Dorsolateral prefrontal cortex (tissue), 122 donors: ENCODE measurements at places on chromosomes 2 and 18.
A peak's percentile ranks its signal among the peaks of the same experiment; 100 is the strongest.

GRCh38 chr2:214676421-214677089 is 132.9 kb downstream of the BARD1 start:
- no peak for DNase-seq

- no peak for DNase-seq
These were observed 61.3 kb upstream of the PGAP1 start for GRCh38 chr2:196987649-196988364.

- no peak for DNase-seq
These were observed 54.7 kb downstream of the SPRED2 start for GRCh38 chr2:65377556-65378192.

GRCh38 chr2:69164061-69164778 is 151.2 kb downstream of the ANTXR1 start:
- no peak for DNase-seq

GRCh38 chr18:58091099-58091611 is 47.1 kb downstream of the NEDD4L start:
- DNase-seq: no peak

- DNase-seq: no peak
These were observed 203.0 kb upstream of the REV1 start for GRCh38 chr2:99692785-99693184.

- DNase-seq: no peak
These were observed 44.7 kb upstream of the VPS54 start for GRCh38 chr2:64063924-64064331.

DNA sequence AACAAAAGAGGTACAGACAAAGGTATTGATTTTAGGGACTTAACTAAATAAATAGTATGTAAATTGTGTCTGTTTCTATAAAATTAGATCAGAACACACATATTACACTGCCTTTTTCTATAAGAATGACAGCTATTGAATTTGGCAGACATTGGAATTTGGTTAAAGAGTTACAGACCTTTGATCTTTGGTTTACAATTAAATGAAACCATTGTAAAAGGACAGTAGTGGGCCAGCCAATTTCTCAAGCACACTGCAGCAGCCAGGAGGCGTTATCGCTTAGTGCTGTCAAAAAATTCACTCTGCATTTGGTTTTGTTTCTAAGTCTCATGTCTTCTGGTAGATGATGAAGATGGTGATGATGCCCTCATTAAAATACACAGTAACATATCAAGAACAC is 175.9 kb downstream of the NR4A2 start:
- DNase-seq: no peak

- no peak for DNase-seq
These were observed 389.7 kb downstream of the TXNL1 start for GRCh38 chr18:56248610-56249235.

- no peak for DNase-seq
These were observed 22.8 kb upstream of the POLR1B start for GRCh38 chr2:112519506-112519905.

DNA sequence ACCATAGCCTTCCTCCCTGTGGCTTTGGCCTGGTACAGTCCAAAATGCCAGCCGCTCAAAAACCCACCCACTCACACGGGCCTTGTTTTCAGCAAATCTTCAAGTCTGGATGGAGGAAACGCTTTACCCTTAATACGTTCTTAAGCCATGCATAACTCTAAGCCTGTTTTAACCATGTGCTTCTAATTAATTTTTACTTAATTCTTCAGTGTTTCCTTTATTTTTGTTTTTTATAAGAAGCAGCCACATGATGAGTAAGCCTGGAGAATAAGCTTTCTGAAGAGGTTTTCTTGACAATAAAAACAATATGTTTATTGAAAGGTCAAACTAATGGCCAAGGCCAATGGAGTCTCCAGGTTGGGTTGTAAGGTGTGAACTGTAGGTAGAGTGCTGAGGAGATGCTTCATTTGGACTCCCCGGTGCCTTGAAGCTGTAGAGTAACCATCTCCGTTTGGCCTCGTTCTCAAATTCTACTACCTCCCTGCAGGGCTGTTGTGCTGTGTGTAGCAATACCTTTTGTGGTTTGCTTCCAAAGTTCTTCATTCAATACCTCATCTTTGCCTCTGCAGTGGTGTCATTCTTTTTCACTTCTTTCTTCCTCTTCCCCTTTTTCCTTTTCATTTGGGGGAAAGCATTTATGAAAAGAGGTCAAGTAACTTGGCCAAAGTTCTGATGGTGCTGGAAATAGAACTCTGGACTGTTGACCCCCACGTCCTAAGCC is 113.7 kb downstream of the PRKCE start:
- DNase-seq: no peak

- peak; percentile 49 for DNase-seq
These were observed 684.4 kb downstream of the NRXN1 start for GRCh38 chr2:50347358-50348044.

GRCh38 chr2:223315813-223316212 is 263.8 kb downstream of the KCNE4 start:
- no peak for DNase-seq

GRCh38 chr2:181461056-181461997 is 4.1 kb downstream of the ITGA4 start:
- DNase-seq: no peak

- DNase-seq: no peak
These were observed 7.7 kb upstream of the SERPINE2 start for GRCh38 chr2:224046752-224047151.

- no peak for DNase-seq
These were observed 7.8 kb downstream of the MERTK start for GRCh38 chr2:111905990-111906735.

DNA sequence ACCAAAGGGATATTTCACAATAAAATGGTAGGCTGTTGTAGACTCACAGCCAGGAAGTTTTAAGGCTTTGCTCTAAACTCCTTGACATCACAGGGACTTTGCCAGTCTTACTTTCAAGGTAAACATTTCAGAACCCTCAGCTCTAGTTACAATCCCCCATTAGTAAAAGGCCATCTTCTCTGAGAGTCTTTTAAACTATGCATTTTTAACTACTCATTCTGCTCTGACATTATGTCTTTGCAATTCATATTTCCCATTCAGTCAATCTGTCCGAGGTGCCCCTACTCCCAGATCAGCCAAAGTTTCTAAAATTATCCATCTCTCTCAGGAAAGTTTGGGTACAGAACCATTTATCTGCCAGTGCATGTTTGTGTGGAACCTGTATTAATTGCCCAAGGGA is 1094.1 kb downstream of the TDRD15 start:
- no peak for DNase-seq

GRCh38 chr2:68330691-68331090 is 10.9 kb upstream of the CNRIP1 start:
- no peak for DNase-seq

DNA sequence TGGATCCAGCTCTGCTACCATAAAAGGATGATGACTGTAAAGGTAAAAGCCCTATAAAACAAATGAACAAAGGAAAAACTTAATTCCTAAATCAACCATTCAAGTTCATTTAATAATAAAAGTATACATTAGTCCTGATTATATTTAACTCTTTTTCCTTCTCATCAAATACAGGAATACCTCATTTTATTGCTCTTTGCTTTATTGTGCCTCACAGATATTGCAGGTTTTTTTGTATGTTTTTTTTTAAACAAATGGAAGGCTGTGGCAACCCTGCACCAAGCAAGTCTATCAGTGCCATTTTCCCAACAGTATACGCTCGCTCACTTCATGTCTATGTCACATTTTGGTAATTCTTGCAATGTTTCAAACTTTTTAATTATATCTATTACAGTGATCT is 38.2 kb downstream of the USP37 start:
- no peak for DNase-seq
